HuH-7.5 (cell line): ENCODE measurements at places on chromosomes 11 and 22.

- no peak for DNase-seq
Observed at GRCh38 chr11:27701355-27702105, 1.3 kb upstream of the BDNF start.

DNA sequence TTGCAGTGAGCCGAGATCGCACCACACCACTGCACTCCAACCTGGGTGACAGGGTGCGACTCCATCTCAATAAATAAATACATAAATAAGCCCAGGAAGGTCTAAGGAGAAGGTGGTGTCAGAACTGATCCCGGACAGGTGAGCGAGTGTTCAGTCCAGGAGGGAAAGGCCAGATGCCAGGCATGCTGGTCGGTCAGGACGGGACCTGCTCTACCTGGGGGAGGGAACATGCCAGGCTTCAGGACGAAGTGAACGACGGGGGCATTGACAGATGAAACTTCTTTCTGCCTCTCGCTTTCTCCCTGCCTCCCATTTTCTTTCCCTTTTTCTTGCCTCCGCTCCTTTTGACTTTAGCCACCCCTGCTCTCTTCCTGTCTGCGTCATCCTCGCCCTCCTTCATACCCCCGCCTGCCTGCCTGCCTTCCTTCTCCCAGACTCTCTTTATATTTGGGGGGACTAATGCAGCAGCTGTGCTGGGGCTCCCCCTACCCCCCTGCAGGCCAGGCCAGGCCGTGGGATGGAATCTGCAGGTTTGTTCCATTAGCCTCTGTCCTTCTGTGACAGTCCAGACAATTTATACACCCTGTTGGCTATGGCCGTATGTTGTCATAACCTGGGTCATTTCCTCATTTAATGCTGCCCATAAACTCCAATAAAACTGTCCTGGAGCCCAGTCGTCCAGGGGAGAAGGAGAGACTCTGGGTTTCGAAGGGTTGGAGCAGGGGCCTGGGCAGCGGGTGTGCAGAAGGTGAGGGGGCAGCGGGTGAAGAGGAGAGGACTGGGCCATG is 209.2 kb upstream of the TBCEL start:
- no peak for DNase-seq

DNA sequence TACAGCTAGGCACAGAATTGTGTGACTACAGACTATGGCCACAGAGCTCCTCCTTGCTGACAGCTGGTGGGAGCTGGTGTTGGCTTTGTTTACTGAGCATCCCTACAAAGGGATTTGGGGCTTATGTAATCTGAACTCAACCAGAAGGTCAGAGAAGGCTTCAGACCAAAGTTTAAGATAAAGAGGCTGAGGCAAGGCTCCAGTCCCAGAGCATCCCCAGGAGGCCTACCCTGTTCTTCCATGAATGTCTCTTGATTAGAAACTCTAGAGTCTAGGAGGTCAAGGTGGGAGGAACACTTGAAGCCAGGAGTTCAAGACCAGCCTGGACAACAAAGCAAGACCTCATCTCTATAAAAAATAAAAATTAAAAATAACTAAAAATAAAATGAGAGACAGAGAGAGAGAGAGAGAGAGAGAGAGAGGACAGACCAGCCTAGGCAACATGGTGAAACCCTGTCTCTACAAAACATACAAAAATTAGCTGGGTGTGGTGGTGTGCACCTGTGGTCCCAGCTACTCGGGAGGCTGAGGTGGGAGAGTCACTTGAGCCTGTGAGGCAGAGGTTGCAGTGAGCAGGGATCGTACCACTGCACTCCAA is 125.5 kb upstream of the SERPIND1 start:
- DNase-seq = no peak

DNA sequence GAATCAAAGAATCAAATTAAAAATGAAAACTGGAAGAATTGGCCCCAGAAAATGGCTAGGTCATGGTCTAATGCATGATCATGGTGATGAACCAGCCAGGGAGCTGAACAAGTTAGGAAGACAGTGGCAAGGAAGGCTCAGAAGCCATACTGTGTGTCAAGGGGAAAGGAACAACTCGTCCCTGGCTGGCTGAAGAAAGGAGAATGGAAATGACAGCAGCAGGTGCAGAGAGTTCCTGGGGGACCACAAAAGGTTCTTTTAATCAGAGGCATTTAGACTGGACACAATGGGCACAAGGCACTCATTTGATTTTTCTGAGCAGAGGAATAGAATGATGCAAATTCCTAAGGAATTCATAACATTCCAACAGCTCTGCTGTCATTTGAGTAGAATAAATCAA is 209.9 kb downstream of the LARGE1 start:
- no peak for DNase-seq

DNA sequence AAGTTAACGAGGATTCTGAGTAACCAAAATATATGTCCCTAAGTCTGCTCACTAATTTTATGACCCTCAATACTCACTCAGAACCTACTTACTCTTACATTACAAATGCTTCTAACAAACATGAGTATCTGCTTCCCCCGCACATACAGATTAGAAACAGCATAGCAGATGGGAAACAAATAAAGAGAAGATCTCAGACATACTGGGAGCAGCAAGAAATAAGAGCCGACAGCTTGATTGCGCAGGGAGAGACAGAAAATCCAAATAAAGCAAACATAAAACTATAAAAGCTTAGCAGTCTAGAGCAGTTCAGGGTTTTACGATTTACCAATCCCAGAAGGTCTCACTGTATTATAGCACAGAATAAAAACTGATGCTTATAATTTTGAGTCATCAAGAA is 89.1 kb upstream of the DBX1 start:
- DNase-seq = no peak

GRCh38 chr11:86728562-86728961 is 56.1 kb upstream of the ME3 start:
- no peak for DNase-seq

DNA sequence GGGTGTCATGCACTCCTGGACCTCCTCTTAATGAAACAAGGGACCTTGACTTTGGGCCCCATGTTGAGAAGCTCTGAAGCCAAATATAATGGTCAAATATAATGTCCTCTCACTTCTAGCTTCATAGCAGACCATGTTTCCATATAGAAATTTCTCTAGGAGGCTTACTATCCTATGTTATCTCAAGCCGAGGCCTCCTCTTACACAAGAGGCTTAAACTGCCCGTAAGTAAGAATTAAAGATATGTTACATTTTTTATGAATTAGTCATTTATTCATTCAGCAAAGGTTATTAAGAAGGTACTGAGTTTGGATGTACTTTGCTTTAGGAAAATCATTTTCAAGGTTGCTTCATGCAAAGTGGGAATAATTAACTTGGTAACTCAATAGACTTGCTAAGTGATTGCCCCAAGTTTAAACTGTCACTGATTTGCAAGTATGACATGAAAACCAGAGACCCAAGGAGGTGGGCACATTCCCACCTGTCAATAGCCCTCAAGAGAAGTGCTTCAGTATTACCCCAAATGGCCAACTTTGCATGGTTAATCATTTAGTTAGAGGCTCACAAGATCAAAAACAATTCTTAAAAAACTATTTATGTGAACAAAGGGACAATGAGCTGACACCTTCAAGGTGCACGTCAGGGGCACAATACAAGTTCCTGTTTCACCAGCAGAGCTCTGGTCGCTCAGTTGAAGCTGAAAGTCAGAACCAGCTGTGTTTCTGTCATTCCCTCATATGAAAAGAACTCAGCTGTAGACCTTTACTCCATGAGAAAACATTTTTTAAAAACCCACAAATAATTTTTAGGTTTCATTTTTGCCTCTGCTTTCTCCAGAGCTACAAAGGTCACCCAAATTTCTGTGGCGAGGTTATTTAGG is 20.9 kb downstream of the BDNF start:
- no peak for DNase-seq

- no peak for DNase-seq
Observed at GRCh38 chr11:110026858-110027626, 66.2 kb upstream of the ZC3H12C start.

DNA sequence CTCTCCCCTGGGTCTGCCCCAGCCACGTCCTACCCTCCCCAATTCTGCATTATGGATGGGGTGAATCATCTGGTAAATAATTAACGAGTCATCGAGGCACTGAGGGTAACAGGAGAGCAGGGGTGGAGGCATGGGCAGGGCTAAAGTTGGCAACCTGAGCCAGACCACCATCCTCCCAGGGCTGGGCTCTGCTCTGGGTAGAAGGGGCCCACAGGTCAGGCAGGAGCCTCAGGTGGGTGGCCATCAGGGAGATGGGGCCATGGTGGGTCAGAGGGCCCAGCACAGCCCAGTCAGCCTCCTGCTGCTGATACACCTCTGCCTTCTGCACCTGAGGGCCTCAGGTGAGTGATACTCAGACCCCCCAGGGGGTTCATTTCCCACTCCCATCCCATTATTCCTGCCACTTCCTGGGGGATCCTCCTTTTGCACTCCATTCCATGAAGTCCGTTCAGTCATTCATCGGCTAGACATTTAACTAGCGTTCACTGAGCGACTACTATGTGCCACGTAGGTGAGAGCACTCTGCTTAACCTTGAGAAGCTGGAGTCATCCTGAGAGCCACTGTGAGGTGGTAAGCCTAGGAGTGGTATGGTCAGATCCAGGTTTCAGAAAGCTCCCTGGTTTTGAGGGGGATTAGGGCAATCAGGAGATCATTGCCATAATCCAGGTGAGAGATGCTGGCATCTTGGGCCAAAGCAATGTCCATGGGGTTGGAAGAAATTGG is at the start of gene VSIG10L2:
Gene VSIG10L2, plus strand, starts transcription at position 248 of the 724 bp plus-strand sequence. Its CDS starts 12 bp downstream, at position 260.
- no peak for DNase-seq

DNA sequence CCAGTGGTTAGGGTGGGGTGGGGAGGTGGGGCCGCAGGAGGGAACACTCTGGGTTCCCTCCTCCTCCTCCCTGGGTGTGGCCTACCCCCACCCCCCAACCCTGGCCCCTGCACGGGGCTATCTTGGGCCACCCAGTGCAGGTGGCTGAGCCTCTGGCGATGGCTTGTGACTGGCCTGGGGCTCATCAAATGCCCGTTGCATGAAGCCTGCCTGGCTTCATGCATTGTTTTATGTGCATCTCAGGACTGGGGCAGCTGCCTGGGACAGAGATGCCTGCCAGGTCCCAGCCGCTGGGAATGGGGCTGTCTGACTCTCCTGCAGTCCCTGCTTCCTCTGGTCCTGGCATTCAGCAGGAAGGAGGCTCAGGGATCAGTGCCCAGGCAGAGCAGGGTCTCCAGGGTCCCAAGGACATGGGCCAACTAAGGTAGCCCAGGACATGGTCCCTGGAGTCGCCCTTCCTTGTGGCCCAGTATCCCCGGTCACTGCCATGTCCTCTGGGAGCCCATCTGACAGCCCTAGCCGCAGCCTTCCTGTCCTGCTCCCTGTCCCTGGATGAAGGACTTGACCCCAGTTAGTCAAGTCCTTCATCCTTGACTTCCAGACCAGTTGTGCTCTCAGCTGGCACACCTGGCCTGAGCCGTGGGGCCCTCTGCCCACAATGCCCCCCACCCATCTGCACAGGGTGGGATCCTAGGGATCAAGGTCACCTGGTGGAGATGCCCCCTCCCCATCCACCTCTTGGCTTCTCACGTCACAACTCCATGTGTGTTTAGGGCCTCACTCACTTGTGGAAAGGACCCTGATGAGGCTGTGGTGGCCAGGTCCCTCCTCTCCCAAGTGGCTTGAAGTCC is 112.1 kb upstream of the FGF3 start:
- DNase-seq = no peak

- no peak for DNase-seq
Observed at GRCh38 chr11:114141863-114142580, 82.5 kb downstream of the ZBTB16 start.

GRCh38 chr11:28401446-28401845 is 293.3 kb downstream of the METTL15 start:
- DNase-seq = no peak

DNA sequence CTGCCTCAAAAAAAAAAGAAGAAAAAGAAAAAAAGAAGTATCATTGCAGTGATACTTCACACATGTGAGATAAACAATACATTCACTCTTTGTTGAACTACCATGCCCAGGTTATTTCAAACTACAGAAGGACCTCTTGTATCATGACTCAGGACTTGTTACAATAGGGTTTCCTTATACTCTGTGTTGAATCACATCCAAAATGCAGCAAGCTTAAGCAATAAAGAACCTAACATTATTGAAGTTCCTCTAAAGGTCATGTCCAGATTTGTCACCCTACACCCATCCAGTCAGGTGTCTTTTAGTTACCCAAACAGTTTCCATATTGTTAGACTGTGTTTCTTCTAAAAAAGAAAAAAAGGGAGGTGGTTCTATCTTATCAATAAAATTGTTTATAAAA is 26.9 kb upstream of the ALKBH3 start:
- DNase-seq = no peak

DNA sequence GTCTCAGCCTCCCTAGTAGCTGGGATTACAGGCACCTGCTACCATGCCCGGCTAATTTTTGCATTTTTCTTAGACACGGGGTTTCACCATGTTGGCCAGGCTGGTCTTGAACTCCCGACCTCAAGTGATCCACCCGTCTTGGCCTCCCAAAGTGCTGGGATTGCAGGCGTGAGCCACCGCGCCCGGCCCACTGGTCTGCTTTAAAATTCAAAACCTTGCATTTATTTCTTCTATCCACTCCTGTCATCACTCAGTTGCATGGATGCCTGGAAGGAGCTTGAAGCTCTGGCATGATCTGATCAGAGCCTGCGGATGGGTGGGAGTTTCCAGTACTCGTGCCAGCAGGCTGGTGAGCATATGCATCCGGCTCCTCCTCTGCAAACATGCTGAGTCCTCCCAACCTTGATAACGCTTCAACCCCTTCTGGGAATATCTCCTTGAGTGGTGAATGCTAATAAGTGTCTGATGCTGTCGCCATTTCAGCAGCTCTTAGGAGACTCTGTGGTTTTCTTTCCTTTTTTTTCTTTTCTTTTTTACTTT is 39.6 kb downstream of the UBASH3B start:
- no peak for DNase-seq

GRCh38 chr11:100760744-100761143 is 73.7 kb downstream of the ARHGAP42 start:
- no peak for DNase-seq

DNA sequence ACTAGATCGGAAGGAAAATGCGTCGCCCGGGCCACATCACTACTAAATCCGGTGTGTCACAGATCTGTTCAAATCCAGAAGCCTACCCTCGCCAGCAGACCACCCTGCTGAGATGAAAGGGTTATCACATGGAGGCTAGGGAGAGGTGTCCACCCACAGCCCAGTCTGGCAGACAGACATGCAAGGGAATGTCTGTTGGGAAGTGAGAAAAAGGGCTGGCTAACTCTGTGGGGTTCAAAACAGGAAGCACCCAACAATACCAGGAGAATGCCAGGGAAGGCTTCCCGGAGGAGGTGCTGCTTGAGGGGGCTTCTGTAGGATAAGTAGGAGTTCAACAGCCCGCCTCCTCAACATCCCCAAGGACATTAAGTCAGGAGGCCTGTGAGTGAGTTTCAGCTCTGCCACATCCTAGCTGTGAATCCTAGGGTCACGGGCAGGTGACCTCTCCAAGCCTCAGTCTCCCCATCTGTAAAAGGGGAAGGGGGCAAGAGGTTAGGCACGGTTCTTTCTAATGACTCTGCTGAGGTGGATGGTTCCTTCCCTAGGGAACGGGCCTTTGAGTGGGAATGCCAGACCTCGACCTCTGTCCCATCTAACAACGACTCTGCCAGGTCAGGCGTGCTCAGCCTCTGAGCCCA is 1.1 kb downstream of the TPST2 start:
- no peak for DNase-seq

- DNase-seq = no peak
Observed at GRCh38 chr11:129846508-129847335, 31.1 kb downstream of the TMEM45B start.
